ENCODE measurements at places on chromosomes 11 and 22.

GRCh38 chr11:65169164-65169641 lies 830 bp upstream of the SPDYC start:
- DNase-seq, result no peak

DNA sequence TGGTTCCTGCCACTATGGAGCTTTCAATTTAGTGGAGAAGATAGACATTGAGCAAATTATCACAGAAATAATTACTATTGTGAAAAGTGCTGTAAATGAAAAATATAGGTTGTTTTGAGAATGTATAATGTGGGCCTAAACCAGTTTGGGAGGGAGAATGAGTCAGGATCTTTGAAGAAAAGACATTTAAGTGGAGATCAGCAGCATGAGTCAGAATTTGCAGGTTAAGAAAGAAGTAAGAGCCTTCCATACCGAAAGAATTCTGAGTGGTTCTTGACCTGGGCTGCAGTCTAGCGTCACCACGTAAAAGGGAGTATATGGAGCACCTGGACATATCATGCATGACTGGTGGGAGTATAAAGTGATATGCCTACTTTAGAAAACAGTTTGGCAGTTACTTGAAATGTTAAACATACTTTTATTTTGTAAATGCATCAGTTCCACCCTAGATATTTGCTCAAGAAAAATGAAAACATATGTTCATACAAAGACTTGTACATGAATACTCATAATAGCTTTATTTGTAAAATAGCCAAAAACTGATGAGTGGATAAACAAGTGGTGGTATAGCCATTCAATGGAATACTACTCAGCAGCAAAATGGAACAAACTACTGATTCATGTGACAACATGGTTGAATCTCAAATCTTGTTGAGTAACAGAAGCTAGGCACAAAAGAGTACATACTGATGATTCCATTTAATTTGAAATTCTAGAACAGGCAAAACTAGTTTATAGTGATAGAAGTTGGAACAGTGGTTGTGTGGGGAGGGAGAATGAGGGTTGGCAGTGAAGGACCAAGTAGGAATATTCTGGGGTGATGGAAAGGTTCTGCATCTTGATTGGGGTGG lies 99.2 kb downstream of the STIM1 start:
- no peak for DNase-seq

DNA sequence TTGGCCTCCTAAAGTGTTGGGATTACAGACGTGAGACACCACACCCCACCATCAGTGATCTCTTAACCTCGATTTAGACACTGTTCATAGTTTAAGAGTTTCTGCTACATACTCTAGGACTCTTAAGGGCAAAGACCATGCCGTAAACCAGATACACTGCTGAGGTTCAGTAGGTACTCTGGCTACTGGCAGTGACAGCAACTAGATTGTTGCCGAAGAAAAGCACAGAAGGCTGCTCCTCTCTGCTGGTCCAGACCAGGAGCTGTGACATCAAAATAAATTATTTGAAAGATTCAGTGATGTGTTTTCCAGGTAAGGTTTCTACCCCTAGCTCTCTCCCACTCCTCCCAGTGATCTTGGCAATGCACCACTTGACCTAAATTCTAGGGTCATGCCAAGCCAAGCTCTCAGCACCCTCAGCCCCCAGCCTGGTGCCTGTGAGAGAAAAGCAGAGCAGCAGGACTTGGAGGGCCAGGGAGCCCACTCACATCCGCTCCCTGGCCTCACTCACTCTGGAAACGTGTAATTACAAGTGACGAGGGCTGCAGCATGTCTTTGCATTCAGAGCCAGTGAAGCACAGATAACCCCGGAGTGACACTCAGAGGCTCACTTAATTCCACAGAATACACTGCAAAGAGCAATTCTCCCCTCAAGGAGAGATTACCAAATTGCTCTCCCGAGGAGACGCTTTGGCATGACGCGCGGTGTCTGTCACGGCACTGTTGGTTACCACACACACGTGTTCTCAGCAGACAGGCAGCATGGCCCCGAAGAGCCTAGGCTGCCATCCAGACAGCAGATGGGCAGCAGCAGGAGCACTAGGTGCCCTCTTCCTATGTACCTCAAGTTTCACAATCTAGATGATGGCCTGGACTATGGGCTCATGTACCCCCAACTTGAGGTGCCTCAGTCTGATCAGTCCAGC lies 96.9 kb upstream of the PITPNB start:
- no peak for DNase-seq

- no peak for DNase-seq
Observed at GRCh38 chr11:87602776-87603175, 565.0 kb downstream of the TMEM135 start.

- DNase-seq, result no peak
Observed at GRCh38 chr11:12682288-12682687, 8.1 kb downstream of the TEAD1 start.

DNA sequence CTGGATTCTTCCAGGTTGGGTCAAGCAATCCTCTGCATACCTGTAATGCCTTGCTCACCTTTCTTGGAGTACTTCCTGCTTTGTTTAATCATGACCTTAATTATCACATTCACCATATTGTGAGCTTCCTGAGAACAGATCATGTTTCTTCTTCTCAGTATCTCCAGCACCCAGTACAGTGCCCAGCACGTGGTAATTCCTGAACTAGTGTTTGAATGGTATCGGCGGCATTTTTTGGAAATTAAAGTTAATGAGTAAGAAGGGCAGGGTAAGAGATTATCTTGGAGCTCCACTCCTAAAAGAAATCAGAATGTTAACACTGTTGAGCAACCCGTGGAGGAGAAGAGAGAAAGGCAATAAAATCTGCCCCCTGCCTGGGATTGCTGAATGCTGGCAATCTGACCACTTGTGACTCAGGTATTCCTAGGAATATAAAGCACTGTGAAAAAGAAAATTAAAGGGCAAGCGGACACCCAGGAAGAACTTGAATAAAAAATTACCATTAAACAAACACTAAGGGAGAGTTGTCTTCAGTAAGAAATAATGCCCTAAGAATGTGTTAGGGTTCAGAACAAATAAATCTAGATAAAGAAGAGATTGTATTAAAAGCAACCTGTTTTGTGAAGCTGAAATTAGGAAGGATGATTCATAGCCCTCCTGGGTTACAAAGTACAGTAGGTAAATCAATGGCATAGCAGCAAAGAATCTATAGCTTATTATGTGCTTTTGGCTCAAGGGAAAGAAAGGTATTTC lies 92.9 kb downstream of the PDHX start:
- no peak for DNase-seq

- no peak for DNase-seq
Observed at GRCh38 chr11:1336836-1337646, 27.6 kb upstream of the TOLLIP start.

GRCh38 chr22:28819253-28820096 lies 19.1 kb upstream of the XBP1 start:
- DNase-seq, result no peak

- DNase-seq, result no peak
Observed at GRCh38 chr22:43042101-43042780, 27.3 kb upstream of the PACSIN2 start.

- no peak for DNase-seq
Observed at GRCh38 chr11:67780056-67780455, 105.6 kb upstream of the ALDH3B2 start.

DNA sequence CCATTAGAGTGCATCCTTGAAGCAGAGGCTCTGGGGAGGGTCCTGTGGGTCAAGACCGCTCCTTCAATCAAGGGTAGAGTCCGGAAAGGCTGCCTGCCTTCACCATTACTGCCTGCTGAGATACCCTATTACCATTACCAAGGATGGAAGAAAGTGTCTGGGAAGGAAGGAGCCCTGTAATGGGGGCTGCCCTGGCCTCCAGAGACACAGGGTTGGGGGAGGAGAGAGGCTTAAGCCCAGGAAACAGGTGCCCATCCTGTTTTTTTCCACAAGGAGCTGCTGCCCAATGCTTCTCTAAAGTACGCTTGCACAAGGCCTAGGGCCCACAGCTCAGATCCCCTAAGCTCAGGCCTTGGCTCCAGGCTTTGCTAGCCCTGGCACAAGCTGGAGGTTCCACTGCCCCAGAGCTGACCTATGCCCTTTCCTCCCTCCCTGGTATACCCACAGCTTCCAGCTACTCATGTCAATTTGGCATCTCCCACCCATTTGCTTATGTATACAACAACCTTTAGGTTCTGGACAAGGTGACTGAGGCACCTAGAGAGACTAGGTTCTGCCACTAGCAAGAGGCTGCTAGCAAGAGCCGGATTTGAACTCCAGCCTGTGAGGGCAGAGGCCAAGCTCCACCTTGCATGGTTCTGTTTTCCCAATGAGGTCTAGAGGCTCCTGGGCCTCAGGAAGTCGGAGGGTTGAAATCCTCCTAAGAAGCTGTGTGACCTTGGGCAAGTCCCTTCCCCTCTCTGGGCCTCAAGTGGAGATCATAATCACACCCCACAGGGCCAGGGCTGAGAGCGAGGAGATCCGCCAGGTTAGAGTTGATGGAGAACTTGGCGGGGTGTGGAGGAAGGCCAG lies 1.5 kb upstream of the PLCB3 start:
- DNase-seq, result no peak

DNA sequence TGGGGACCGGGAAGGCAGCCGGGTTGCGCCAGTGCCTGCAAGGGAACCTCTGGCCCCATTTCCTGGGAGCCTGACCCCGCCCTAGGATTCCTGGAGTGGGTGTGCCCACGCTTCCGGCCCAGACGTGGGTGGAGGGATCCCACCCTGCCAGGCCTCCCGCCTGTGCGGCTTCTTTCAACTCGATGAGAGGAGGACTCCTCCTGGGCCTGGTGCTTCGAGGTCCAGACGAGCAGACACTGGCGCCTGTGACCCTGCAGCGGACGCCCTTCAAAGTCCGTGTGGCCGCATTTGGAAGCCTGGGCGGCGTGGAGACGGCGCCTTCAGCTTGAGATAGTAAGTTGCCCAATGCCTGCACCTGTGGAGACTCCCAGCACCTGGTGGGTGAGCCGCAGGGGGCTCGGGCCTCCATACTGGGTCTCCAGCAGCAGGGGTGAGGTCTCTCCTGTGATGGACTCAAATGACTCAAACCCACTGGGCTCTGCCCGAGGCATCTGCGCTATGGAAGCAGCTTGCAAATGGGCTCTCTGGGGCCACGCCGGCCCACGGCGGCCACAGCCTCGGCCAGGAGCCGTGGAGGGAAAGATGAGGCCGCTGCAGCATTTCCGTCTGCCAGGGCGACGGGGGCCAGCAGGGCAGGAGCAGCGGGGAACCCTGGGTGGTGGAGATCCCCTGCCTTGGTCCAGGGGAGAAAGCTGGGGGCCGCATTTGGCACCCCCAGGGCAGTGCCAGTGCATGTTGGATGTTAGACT lies 64.3 kb upstream of the PPARA start:
- DNase-seq, result no peak

All from left kidney (tissue), 8 donors.